ENCODE measurements at places on chromosomes 1 and 21.

- no peak for DNase-seq
Observed at GRCh38 chr21:26967062-26967913, at the start of gene ADAMTS5. Gene ADAMTS5, minus strand, starts transcription at chr21:26967088. Its CDS starts 697 bp downstream, at chr21:26966391.

- no peak for DNase-seq
Observed at GRCh38 chr1:166080967-166081870, 85.6 kb downstream of the FAM78B start.

DNA sequence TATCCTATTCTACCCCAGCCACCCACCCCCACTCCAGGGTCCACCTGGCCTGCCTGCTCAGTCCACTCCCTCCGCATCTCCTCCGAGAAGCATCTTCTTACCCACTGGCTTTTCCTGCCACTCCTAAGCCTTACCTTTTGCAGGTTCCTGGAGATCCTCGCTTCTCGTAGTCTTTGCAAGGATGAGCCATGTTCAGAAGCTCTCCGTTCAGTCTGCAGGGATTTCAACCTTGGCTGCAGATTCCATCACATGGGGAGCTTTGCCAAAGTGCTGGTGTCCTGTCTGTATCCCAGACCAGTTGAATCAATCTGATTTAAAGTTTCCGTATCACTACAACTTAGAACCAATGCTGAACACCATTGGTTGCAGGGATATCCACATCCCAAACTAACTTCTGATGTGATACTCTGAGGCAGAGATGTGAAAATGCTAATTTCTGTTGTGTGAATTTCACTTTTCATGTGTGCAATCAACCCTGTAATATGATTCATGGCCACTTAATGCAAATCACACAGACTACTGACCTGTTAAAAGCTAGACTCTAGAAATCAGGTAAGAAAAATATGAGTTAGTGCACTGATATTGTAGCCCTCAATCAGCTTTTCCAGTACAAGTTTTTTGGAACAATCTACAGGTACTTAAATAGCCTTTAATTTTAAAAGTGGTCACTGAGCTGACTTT is 61.9 kb downstream of the CAPN2 start:
- DNase-seq: no peak

- no peak for DNase-seq
Observed at GRCh38 chr1:15181564-15181963, 28.0 kb downstream of the TMEM51 start.

GRCh38 chr1:42006093-42006492 is 87.4 kb upstream of the HIVEP3 start:
- DNase-seq: no peak
